Heart right ventricle (tissue), 16 donors: ENCODE measurements at places on chromosomes 12 and 14. TPM values are rescaled to one million over a fixed set of nuclear protein-coding genes. Genes with fewer than 3 reads are reported as not detected.

DNA sequence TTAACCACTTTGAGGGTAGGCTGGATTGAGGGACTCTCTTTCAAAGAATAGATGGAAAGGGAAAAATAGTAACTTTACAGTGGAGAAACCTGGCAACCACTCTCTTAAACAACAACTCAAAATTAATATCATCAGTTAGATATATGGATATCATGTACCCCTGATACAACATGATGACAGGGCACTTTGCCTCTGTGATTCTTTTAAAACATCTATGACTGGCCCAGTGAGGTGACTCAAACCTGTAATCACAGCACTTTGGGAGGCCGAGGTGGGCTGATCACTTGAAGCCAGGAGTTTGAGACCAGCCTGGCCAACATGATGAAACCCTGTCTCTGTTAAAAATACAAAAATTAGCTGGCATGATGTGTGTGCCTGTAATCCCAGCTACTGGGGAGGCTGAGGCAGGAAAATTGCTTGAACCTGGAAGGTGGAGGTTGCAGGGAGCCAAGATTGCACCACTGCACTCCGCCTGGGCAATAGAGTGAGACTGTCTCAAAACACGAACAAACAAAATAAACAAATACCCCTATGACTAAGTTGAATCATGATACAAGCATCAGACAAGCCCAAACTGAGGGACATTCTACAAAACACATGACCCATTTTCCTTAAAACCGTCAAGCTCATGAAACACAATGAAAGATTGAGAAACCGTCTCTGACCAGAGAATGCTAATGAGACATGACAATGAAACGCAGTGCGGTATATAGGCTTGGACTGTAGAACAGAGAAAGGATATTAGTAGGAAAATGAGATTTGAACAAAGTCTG, 26.4 kb upstream of the SLC7A8 start:
- H3K27me3 ChIP-seq = peaks cover 10% of the 10 kb centered on the region
- no peak for DNase-seq
- no peak overlapping the region for H3K27ac ChIP-seq
- H3K4me1 ChIP-seq = no peaks in the 10 kb centered on the region
- no peak overlapping the region for H3K4me3 ChIP-seq
- H3K36me3 ChIP-seq = no peaks in the 10 kb centered on the region

DNA sequence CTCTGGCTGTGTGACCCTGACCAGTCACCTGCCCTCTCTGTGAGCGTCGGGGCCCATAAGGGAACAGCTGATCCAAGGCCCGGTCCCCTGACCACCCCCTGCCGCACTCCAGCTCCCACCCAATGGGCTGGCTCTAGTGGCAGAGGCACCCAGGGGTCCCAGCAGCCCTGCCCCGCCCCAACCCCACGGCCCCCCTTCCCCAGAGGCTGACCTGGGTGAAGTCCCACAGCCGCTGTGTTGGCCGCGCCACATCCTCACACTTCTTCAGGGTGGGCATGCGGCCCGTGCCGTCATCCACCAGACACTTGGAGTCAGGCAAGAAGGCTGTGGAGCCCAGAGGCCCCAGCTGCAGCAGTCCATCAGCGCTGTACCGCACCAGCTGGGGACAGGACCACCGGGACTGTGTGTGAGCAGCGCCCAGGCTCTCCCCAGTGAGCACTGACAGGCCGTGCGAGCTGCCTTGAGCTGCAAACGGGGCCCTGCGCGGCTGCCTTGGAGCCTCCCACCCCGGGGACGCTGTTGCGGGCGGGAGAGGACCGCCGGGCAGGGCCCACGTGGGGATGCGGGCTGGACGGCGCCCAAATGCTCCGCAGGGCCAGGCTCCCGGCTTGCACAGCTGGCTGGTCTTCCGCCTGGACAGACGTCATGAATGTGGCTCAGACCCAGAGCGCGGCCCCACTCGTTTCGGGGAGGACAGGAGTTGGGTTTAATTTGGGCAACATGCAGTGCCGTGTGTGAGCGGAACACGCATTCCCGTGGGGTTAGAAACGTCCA, 53.5 kb downstream of the NOC4L start:
- H3K36me3 ChIP-seq = no peaks in the 10 kb centered on the region
- H3K27me3 ChIP-seq = peaks cover 52% of the 10 kb centered on the region
- H3K27ac ChIP-seq = no peak overlapping the region
- no peaks in the 10 kb centered on the region for H3K4me1 ChIP-seq
- DNase-seq = peak; percentile 66
- no peak overlapping the region for H3K4me3 ChIP-seq

DNA sequence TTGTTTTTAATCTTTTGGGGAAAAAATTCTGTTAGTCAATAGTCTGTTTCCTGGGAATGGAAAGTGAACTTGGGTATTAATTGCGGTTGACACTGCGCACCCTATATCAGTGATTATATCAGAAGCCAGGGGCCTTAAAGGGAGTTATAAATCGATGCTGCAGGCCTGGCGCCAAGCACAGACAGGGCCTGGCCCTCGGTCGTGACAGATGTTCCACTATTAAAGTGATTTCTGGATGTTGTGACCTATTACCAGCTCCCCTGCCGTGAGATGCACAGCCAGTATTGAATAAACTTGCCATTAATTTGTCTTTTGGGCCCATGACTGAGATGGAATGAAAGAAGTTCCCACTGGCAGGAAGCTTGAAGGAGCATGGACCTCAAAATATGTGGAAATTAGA, 45.1 kb upstream of the KITLG start:
- no peaks in the 10 kb centered on the region for H3K4me1 ChIP-seq
- no peak overlapping the region for H3K27ac ChIP-seq
- no peak overlapping the region for H3K4me3 ChIP-seq
- H3K27me3 ChIP-seq = no peaks in the 10 kb centered on the region

The KRT81 gene
- total RNA-seq = not detected

The SLC4A8 gene
- 0.54 TPM for total RNA-seq

The RNASE3 gene
- not detected for total RNA-seq
